ENCODE measurements at places on chromosomes 1 and 21. TPM values are rescaled to one million over a fixed set of nuclear protein-coding genes. Genes with fewer than 3 reads are reported as not detected.

Gene IL10RB
- 22.1 TPM for total RNA-seq

DNA sequence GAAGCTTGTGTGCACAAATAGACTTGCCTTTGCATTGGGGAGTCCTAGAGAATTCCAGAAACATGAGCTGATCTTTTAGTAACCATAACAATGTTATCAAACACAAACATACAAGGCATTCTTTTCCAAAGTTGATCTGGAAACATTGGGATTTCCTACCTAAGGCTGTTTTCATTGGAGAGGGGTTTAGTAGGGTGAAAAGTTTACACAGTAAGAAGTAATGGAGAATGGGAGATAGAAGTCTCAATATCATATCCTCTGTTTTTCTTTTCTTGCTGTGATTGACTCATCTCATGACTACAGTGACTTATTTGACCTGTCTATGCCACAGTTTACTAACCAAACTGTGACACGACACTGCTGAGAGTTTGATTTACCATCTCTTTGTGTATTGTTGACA, 65.6 kb upstream of the PLA2G4A start:
- no peak overlapping the region for H3K4me3 ChIP-seq
- no peak overlapping the region for H3K27ac ChIP-seq
- DNase-seq = no peak
- no peaks in the 10 kb centered on the region for H3K27me3 ChIP-seq
- H3K36me3 ChIP-seq = no peaks in the 10 kb centered on the region

Gene CRTC2
- 5.5 TPM for total RNA-seq

DNA sequence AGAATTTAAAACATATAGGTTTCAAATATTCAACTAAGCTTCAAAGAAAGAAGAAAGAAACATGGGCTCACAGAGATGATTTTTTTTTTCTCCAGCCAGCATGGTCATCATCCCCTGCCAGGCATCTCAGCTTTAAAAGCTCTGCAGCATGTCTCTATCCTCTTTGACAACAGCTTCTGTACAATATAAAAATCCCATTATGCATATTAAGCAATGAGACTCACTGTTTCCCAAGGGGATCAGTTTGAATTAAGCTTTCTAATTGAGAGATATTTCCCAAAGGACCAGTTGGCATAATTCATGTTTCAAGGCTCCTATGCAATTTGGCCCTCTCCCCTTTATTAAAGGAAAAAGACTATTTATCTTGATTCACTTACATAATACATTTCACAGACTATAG, 220.3 kb downstream of the GRIK1 start:
- DNase-seq = no peak
- no peaks in the 10 kb centered on the region for H3K27me3 ChIP-seq
- H3K36me3 ChIP-seq = no peaks in the 10 kb centered on the region
- no peak overlapping the region for H3K27ac ChIP-seq

Gene SH2D2A
- total RNA-seq = 0.17 TPM

- peak overlapping the region; percentile 52 for H3K27ac ChIP-seq
- peaks cover 10% of the 10 kb centered on the region for H3K4me1 ChIP-seq
- H3K36me3 ChIP-seq = no peaks in the 10 kb centered on the region
- peak overlapping the region; percentile 8 for H3K4me3 ChIP-seq
- no peak for DNase-seq
These were observed 25.6 kb downstream of the OR10J5 start for GRCh38 chr1:159510229-159510541.

GRCh38 chr1:89953131-89953626, 41.7 kb upstream of the ZNF326 start:
- peak; percentile 48 for DNase-seq
- H3K4me1 ChIP-seq = peaks cover 16% of the 10 kb centered on the region
- H3K4me3 ChIP-seq = no peak overlapping the region
- no peaks in the 10 kb centered on the region for H3K36me3 ChIP-seq

Gene FCRL1
- 0.84 TPM for total RNA-seq
